ENCODE measurements at places on chromosomes 5 and 9. TPM values are rescaled to one million over a fixed set of nuclear protein-coding genes. Genes with fewer than 3 reads are reported as not detected.

SMIM32 gene
- total RNA-seq: under 0.01 TPM

GADD45G gene
- total RNA-seq: 2.1 TPM

KIF2A gene
- total RNA-seq: 30.3 TPM

KLF9 gene
- total RNA-seq: 2.6 TPM

PAPPA gene
- total RNA-seq: 0.52 TPM

AIF1L gene
- 12.0 TPM for total RNA-seq
